AG09319 (cell line): ENCODE measurements at places on chromosomes 2 and 18.

DNA sequence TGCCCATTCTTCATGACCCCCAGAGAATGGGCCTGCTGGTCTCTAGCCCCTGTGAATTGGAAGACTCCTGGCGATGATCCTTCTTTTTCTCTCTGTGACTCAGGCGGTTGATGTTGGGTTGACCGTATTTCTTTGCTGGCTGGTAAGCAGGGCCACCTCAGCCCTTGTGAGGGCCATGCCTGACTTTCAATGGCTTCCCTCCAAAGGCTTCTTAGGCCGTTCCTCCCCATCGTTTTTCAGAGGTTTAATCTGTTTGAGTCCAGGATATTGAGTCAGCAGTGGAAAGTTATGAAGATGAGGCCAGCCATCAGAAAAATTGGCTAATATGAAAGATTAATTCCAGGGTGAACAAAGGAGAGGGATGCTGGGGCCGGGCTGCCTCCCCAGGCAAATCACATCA, 13.6 kb downstream of the HPCAL1 start:
- DNase-seq: no peak

DNA sequence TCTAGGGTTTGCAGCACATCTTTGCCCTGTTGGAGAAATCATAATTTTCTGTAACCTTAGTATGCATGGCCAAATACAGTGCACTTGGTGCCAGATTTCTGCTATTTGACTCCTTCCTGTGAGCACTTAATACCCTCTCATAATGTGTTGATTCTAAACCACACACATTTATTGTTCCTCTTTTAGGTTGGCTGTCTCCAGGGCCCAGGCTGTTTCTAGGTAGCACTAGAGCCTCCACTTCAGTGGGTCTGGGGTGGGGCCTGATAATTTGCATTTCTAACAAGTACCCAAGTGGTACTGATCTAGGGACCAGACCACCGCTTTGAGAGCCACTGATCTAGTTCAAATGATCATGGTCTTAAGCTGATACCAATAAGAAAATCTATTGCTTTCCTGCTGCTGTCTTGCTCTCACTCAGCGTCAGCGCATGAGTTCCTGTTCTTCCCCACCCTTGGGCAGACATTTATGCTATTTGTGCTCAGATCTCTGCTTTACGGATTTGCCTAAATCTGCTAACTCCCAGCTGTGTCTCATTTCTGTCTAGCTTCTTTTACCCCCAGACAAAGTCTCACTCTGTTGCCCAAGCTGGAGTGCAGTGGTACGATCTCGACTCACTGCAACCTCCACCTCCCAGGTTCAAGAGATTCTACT, 7.4 kb downstream of the PTRHD1 start:
- DNase-seq: no peak

DNA sequence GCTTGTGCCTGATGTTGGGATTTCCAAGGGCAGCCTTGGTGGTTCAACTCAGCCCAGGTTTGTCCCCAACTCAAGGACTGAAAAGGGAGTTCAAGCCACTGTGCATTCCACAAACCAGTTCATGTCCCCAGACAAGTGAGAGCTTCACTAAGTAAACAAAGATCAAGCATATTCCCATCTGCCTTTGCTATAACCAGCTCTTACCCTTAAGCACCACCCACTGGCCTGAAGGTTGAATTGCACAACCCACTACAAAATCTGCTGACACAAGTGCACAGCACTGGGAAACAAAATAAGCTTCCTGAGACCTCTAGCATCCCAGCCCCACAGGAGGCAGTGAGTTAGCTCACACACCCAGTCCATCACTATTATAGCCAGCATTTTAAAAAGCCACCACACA, 516.7 kb downstream of the NR4A2 start:
- DNase-seq: no peak

- no peak for DNase-seq
Observed at GRCh38 chr2:163155279-163155883, 316.8 kb upstream of the KCNH7 start.

GRCh38 chr2:151472966-151473365, 63.3 kb downstream of the RIF1 start:
- DNase-seq: no peak

DNA sequence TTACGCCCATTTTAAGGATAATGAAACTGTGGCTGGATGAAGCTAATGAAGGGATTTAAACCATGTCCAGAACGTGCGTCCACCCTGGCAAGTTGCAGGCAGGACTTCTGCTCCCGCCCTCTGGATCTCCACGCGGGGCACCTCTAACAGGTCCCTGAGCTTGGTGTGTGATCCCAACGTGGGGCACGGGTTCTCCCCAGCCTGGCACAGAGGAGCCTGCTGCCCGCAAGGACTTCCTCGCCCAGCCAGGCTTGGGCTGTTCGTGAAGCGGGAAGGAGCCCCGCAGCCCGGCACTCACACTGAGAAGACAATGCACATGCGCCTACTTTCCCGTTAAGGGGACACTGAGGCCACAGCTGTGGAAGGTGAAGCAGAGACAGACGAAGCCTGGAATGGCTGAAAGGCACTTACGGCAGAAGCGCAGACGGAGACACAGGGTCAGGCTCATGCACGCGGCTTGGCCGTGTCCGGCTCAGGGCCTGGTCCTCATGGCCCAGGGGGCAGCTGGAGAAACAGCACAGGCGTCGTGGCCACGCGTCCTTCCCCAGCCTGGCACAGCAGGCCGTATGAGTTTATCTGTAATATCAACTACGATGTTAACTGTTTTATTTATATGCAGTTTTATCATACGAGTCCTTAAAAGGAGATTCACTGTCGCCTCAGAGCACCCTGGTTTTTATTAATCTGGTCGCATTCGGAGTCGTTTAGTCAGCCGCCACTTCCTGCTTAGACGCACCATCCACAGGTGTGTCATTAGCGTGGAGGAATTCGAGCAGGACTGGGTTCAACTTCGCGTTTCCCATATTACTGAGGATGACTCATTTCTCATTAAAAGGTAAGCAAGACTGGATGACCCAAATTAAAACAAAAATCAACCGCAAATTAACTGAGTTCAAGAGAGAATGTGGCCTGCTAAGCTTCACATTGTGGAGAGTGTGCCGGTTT, 835.9 kb downstream of the GALR1 start:
- DNase-seq: no peak

DNA sequence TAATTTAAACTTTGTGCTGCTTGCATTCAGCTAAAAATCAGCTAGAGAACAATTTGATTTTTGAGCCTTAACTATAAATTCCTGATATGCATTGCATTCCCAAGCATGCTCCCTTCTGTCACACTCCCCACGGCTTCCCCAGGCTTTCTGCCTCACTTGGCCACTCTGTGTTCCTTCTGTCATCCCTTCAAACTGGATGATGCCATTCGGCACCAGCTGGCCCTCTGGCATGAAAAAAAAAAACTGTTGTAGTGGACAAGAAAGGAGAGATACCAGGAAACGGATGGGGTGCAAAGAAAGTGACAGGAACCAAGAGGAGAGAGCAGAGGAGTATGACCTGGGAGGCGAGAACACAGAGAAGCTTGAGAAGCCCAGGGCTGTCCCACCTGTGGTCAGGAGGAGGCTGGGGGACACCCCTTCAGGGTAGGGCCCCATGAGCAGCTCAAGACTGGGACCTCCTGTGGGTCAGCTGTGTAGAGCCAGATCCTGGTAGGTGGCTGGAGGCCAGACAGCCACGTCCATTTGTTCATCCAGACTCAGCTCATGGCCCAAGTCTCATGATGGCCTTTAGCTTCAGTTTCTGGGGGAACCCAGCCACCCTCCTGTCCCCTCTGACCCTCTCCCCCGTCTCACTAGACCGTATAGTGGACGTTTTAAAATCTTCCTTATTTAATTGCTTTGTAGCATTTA, 211.8 kb downstream of the GBX2 start:
- DNase-seq: no peak

- DNase-seq: no peak
Observed at GRCh38 chr18:59012815-59013705, 126.6 kb upstream of the SEC11C start.

DNA sequence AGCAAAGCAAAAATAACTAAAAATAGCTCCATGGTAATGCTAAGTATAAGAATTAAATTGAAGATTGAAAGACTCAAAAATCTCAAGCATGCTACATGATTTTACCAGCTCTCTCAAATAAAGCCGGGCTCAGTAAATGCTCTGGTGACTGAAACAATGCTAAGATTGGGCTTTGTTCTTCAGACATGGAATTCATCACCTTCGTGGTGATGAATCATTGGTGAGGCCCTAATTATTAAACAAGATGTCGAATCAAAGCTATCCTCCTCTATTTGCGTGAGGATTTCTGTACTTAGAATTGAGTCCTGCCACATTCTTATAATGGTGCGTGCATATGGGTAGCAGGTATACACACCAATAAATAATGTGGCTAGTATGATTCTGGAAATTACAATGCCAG, 58.8 kb upstream of the LRRTM1 start:
- DNase-seq: no peak

DNA sequence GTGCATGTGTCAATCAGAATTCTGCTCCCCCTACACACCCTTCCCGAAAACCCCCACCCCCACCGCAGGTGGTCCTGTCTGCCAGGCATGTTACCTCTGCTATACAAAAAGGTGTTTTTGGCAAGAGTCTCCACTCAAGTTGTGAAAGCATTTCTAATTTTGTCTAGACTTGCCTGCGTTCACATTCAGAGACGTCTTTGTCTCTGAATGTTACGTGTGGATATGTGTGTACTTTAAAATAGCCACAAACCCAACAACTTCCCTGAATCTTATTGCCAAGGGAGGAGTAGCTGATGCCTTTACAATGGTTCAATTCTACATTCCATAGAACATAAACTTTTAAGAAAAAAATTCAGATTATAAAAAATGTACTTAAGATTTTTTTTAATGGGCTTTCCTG, 66.6 kb downstream of the ITGA4 start:
- DNase-seq: no peak

DNA sequence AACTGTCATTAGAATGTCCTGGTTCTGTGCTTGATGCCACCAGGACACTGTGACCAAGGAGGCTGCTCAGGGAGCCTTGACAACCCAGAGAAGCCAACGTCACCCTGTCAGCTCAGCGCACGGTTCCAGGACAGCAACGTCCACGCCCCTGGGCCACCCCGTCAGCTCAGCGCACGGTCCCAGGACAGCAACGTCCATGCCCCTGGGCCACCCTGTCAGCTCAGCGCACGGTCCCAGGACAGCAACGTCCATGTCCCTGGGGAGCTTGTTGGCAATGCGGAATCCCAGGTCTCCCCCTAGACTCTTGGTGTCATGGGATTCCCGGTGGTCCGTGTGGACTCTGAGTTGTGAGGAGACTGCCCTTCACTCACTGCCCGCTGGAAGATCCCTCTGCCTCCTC, 51.0 kb upstream of the GALR1 start:
- DNase-seq: no peak

DNA sequence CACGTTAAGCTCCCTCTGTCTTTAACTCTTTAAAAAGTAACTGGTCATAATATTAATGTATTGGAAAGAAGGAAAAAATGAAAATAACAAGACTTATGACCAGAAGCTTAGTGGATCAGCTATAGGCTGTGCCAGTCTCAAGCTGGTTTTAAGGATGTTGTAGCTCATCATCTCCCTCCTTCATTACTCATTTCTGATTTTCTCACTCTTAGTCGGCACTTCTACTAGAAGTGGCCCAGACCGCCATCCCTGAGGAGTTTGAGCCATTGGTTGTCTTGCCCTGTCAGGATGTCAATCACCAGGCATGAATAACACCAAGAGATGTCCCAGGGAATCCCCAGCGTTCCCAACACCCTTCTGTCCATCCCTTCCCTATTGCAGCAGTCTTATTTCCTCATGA, 151.5 kb downstream of the ASXL3 start:
- DNase-seq: no peak

DNA sequence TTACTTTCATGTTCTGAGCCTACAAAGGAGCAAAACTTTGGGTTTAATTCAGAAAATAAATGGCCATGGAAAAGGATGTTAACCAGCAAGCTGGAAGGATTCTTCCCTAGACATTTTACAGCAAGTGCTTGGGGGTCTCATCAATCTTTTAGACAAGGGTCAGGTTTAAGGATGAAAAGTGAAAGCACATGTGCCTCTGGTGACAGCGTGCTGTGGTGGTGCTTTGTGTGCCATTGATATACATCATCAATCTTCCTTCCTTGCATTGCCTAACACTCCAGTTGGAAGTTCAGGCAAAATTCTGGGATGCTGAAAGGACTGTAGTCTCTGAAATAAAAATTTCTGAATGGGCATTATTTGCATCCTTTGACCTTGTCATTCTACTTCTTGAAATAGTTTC, 171.2 kb downstream of the KCNE4 start:
- DNase-seq: no peak

- no peak for DNase-seq
Observed at GRCh38 chr2:37349231-37349860, 4.9 kb downstream of the QPCT start.

DNA sequence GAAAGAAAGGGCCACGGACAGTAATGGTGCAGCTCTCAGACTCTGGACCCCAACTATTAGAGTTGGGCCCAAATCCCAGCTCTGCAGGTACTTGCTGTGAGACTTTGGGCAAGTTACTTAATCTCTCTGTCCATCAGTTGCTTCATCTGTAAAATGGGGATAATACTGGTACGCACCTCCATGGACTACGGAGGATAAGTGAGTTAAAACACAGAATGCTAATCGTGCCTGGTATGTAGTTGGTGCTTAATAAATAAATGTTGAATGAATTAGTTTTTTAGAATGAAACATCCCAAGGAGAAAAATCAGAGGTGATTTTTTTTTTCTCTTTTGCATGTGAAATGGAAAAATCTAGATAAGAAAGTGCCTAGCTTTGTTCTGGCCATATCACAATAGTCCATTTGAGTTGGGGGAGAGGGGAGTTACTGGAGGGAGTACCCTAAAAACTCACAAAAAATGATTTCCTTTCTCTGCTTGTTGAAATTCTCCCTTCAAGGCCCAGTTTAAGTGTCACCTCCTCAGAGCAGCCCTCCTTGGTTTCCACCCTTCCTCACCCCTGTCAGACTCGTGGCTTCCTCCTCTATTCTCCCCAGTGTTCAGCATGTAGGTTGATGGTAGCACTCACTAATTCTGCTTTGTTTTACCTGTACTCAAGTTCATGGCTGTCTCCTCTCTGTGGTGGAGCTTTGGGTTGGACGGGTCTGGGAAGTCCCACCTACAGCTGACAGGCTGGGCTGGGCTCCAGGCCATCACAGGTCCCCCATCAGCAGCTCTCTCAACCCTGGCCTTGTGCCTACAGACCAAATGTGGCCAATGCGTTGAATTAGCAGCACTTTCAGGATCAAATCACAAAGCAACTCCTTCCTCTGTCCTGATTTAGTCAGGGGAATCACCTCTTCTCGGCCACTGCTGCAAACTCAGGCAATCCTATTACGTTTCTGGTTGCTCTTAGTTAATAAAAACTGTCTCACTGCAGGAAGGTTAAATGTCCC, 92.8 kb upstream of the TAF1B start:
- no peak for DNase-seq
